ENCODE measurements at places on chromosomes 1 and 21.

GRCh38 chr1:25727635-25728286, 72.2 kb upstream of the SELENON start:
- DNase-seq: peak; percentile 84

- no peak for DNase-seq
These were observed 64.4 kb downstream of the UMODL1 start for GRCh38 chr21:42135386-42136052.

DNA sequence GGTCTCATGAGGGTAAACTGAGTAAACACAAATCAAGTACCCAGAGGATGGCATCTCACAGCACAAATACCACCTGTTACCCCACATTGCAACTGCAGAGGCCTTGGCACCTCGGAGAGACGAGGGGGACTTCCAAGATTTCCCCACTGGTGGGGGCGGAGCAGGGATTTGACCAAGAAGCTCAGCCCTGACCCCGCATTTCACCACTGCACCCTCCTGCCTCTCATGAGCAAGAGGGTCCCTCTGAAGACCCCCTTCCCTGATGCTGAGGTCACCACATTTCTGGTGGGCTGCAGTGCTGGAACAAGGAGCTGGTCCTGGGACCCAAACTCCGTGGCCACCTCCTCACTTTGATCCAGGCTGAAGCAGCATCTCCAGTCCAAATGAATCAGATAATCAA, 342.4 kb downstream of the NPHP4 start:
- no peak for DNase-seq

DNA sequence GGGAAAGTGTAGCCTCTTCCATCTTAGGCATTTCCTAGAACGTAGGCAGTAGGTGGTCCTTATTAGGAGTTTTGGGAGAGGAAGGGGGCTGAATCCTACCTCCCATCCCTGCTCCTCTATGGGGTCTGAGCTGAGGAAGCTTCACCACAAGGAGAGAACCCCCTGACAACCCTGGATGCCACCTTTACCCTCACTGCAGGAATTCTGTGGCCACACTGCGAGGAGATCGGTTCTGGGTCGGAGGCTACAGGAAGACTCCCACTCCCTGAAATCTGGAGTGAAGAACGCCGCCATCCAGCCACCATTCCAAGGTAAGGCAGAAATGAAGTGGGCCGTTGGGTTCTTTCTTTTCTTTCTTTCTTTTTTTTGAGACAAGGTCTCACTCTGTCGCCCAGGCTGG, 1.5 kb downstream of the MX1 start:
- no peak for DNase-seq

- no peak for DNase-seq
These were observed 8.7 kb upstream of the SLC25A24 start for GRCh38 chr1:108208724-108209446.
